ENCODE measurements at places on chromosomes 13 and 19.

DNA sequence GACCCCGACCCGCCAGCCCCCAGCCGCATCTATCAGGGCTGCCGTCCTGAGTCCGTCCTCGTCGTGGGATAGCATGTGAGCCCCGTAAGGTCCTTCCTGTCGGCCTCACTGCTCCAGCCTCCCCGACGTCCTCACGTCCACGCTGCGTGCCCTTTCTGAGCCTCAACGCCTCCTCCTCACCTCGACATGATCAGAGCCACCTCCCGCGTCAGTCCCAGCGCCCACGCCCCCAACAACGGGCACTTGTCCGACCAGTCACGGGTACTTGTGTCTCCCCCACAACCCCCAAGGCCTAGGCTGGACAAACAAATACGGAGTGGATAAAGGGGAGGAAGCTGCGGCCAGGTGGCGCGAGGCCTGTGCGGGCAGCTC lies 665 bp downstream of the ZNF497 start:
- DNase-seq: no peak

- no peak for DNase-seq
Measured at GRCh38 chr13:106709522-106709921, 141.6 kb upstream of the ARGLU1 start.

DNA sequence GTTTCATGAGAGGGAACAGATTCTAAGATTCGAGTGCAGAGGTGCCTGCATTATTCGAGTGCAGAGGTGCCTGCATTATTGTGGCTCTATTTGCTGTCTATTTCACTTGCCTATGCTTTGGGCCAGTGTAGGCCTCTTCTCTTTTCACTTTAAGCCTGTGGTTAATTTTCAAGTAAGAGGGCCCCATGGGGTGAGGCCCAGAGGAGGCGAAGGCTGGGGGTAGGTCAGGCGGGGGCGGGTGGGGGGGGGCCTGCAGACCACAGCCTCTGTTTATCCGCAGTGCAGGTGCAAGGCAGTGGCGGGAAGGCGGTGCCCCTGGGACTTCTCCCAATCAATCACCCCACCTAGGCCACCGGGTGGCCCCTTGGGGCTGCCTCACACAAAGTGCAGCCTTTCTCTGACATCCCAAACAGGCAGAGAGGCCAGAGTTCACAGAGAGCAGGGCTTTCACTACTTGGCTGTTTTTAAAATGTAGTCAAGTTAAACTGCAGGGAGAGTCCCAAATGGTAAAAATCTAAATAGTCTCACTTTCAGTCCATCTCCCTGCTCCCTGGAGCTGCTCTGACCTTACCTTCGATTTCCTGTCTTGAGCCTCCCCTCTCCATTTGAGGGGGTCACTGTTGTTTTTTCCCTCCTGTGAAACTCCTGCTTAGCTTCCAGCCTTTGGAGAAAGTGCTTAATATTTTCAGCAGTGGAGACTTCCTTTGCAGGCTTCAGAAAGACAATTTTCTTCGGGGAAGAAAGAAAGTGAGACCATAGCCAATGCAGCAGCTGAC lies 249.0 kb downstream of the DLEU7 start:
- DNase-seq: no peak

- no peak for DNase-seq
Measured at GRCh38 chr19:46787040-46787330, 1.4 kb downstream of the SLC1A5 start.

GRCh38 chr19:14081797-14082674 lies 3.5 kb downstream of the C19orf67 start:
- no peak for DNase-seq

GRCh38 chr13:79227418-79227817 lies 178.6 kb downstream of the RBM26 start:
- DNase-seq: no peak

DNA sequence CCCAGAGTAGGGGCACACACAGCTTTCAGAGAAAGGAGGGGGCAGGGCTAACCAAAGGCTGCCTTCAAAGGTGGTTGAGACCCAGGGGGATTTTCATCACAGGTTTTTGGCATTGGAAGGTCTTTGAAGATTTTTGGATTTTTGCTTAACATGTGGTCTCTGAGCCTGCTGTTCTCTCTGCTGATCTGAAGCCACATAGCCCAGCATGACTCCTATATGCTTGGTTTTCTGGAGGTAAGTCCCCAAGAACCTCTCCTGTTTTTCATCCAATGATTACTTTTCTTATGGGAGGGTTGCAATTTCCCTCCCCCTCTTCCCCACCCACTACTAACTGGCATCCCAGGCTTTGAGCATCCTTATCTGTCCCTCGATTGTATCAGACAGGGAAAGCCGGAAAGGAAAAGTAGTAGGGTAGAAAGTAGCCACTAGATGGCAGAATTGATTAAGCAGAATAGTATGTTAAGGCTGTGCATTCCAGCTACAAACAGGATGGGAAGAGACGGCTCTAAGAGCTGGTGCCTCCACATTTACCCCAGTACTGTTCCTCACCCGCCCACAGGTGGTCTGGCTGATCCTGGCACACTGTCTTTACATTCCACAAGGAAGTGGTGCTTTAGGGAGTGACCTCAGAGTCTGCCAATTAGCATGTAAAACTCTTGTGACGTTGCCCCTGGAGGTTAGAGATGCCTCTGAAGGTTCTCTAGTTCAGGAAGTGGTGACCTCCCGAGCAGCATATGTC lies 218.9 kb upstream of the EDNRB start:
- no peak for DNase-seq

DNA sequence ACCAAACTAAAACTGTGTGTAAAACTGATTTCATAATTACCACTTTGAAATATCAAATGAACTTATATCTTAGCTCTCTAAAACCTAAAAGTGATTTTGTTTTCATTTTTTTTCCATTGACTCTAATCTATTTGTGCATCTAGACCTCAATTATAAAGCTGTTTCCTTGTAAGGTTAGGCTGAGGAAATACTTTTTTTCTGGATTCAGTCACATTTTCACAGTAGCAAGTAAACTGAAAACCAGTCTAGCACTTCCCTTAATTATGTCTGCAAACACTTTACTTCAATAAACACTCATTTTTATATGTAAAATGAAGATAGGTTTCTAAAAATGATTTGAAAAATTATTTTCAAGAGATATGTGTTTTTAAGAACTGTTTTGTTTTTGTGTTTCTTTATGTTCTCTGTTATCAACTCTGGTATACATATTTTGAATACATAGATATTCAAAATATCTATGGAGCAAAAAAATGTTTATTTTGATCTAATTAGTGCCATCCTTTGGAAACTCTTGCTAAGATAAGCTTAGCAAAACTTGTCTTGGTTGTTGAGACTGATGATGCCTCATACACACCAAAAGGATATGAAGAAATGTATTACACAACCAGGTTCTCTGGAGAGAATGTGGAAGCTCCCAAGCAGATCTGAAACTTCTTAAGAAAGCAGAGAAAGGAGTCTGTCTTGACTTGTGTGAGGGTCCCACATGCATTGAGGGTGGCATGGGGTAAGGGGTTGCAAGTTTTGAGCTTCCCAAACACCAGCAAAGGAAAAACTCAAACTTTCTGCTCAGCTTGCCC lies 1887.4 kb downstream of the PCDH9 start:
- no peak for DNase-seq

GRCh38 chr19:30692879-30693503 lies 320.8 kb downstream of the ZNF536 start:
- DNase-seq: no peak

DNA sequence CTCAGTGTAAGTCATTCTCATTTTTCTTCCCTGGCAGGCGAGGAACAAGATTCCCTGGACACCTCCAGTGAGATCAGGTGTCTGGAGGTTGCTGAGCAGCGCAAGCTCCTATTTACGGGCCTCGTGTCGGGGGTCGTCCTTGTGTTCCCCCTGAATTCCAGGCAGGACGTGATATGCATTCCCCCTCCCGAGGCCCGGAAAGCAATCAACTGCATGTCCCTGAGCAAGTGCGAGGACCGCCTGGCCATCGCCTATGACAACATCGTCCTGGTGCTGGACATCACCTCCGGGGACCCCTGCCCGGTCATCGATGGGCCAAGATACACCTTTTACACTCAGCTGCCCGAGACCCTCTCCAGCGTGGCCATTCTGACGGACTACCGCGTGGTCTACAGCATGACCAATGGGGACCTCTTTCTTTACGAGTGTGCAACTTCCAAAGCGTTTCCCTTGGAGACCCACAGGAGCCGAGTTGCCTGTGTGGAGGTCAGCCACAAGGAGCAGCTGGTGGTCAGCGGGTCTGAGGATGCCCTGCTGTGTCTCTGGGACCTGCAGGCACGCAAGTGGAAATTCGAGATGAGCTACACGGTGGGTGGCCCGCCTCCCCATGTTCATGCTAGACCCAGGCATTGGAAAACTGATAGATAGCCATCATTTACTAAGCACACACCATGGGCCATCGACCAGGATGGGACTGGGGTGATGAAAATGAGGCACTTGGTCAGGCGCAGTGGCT lies 21.5 kb upstream of the SIN3B start:
- DNase-seq: no peak

- no peak for DNase-seq
Measured at GRCh38 chr13:86051134-86052103, 252.2 kb upstream of the SLITRK6 start.

- peak; percentile 53 for DNase-seq
Measured at GRCh38 chr19:46000491-46001246, 5.4 kb downstream of the CCDC61 start.

GRCh38 chr13:76822698-76823267 lies 63.4 kb downstream of the KCTD12 start:
- DNase-seq: no peak

- DNase-seq: no peak
Measured at GRCh38 chr13:112734696-112735547, 45.1 kb downstream of the ATP11A start.

GRCh38 chr13:27918041-27918917 lies 1.5 kb upstream of the PDX1 start:
- DNase-seq: no peak

GRCh38 chr19:4181053-4181508 lies 1.3 kb downstream of the SIRT6 start:
- no peak for DNase-seq

- DNase-seq: no peak
Measured at GRCh38 chr19:5351731-5352228, 11.2 kb upstream of the PTPRS start.

DNA sequence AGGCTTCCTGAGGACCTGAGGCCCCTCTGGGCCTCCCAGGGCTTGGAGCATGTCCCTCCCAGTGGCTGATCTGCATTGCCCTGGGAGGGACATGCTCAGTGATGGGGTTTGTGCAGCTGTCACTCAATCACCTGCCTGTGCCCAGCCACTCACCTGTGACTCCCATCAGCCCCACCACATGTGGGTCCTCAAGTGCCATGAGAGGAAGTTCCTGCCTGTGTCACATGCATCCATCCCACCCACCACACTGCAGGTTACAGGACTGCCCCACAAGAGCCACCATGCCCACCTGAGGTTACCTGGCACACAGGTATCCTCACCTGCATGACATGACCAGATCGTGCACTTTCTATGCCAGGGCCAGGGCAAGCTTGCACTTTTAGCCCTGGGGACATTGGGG lies 80.0 kb downstream of the SCGB2B2 start:
- no peak for DNase-seq

DNA sequence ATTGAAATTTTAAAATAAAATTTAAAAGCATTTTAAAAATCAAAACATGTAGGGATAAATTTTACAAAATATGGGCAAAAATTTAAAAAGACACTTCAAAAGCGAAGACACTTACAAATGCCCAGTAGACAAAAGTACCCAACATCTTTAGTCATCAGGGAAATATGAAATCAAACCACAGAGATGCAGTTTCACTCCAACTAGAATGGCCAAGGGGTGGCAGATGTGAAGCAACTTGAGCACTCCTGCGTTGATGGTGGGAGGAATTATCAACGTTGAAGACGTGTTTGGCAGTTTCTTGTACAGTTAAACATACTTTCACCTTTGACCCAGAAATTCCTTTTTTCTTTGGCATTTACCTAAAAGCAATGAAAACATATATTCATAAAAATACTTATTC lies 518.0 kb upstream of the SGCG start:
- no peak for DNase-seq

GRCh38 chr19:2923510-2923909 lies 21.3 kb downstream of the ZNF77 start:
- no peak for DNase-seq

GRCh38 chr13:33276570-33276969 lies 9.0 kb downstream of the STARD13 start:
- DNase-seq: no peak

DNA sequence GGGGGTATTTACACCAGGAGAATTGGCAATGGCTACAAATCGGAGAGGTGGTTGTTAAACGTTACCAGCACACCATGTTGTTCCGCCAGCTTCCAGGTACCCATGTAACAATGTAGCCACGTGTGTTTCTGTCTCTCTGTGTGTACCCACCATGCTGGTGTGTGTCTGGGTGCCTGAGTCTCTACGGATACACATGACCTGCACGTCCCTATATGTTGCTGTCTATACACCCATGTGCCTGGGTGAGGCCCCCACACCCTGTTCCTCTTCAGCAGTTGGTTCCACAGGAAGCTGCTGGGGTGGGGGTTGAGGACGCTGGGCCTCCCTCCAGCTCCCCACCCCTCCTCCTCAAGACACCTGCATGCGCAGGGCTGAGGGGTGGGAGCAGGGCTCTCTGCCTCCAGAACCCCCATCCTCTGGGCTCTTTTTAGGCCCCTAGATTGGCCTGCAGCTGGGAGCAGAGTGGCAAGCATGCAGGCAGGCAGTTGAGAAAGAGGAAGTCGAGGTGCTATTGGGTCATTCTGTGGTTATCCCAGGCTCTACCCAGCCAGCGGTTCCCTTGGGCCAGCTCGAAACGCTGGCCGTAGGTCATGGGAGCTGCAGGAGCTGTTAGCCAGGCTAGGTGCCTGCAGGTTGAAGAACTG lies at the start of gene ARHGEF18:
TSS of gene ARHGEF18 (plus strand) at position 351 of the 644 bp plus-strand sequence. CDS start 13,954 bp downstream, outside the sequence.
- DNase-seq: no peak

GRCh38 chr19:35899547-35900214 lies 659 bp downstream of the NFKBID start:
- DNase-seq: peak; percentile 58

- DNase-seq: no peak
Measured at GRCh38 chr13:36282821-36283432, 14.7 kb downstream of the CCDC169 start.

- DNase-seq: no peak
Measured at GRCh38 chr13:94209117-94209516, 270.4 kb downstream of the DCT start.

GRCh38 chr13:32881074-32881776 lies 135.0 kb upstream of the KL start:
- DNase-seq: no peak

GRCh38 chr19:14105680-14106079 lies 11.9 kb downstream of the PRKACA start:
- DNase-seq: no peak

GRCh38 chr13:50320271-50320862 lies 305.1 kb downstream of the KCNRG start:
- no peak for DNase-seq

GRCh38 chr19:10521461-10522171 lies 4.4 kb upstream of the S1PR5 start:
- no peak for DNase-seq

Data from cerebellar nuclear complex (tissue), 1 donor.